ENCODE measurements at places on chromosomes 6 and 20. TPM values are rescaled to one million over a fixed set of nuclear protein-coding genes. Genes with fewer than 3 reads are reported as not detected.

DNA sequence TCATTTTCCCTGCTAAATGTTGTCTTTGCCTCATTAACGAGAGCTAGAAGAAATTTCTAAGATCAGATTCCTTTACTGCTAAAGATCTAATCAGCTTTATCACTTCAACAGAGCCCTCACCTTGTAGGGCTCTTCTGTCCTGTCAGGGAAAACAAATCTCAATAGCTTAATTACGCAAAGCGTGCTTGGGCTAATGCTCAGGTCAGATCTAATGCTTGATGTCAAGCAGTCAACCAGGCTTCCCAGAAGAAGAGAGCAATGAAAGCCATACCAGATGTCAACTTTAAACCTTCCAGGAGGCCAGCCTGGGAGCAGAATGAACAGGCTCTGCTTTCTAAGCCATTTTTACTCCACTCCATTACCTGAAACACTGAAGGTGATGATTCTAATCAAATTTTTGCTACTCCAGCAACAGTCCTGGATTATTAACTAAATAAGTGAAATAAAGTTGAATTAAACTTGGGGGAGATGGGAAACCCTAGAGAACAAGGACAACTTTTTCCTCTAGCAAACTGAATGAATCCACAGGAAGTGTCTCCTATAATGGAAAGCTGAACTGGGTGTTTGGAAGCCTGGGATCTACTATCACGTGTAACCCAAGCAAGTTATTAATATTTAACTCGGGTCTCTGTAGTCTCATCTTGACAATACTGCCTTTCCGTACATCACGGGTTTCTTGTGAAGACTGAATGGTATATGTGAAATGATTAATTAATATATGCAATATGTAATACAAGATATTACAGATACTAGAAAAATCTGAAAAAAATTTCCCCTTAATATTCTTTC lies 273.7 kb downstream of the PTPRK start:
- DNase-seq, result no peak

- DNase-seq, result no peak
Measured at GRCh38 chr6:92715991-92716390, 703.4 kb downstream of the EPHA7 start.

DNA sequence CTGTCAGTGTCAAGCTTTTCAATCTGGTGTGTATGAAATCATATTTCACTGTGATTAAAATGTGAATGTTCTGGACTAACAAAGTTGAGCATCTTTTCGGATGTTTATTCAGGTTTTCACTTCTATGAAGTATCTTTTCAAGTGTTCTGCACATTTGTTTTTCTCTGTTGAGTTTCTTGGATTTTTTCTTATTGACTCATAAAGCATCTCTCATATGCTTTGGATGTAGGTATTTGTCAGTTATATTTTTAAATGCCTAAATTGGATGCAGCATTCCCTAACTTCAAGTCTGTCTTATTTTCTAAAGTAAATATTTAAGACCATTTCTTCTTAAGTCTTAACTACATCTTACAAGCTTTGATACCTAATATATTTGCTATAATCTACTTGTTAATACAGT lies 398.0 kb downstream of the PLCB1 start:
- no peak for DNase-seq

DNA sequence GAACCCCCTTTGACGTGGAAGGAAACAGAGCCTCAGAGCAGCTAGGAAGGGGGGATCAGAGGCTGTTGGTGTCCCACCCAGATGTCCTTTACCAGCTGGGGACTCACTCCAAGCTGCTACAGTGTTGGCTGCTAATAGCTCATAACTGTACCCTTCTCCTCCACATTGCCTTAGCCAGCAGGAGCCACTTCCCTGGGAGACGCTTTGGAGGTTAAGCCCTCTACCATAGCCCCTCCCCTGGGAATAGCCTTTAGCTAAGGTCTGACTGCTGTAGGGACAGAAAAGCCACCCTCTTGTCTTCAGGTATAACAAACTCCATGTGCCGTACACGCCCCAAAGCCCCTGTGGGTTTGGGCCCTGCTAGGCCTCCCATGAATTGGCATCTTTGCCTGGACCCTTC lies 238.6 kb downstream of the LRFN2 start:
- DNase-seq, result peak; percentile 20

DNA sequence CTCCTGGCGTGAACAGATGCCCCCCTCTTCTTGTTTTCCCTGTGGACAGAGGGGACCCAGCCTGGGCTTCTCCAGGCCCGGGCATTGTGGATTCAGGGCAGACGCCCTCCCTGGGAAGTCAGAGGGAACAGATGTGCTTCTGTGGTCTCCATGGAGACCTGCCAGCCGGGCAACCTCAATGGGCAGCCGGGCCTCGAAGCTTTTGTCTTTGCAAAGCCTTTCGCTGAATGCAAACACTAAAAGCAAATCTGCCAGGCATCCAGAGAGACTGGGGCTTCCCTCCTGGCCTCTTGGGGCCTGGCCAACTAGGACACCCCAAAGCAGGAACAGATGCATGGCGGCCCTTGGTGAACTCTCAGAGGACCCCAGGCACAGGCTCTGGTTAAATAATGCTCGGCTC lies 370.0 kb upstream of the SULF2 start:
- DNase-seq, result no peak

DNA sequence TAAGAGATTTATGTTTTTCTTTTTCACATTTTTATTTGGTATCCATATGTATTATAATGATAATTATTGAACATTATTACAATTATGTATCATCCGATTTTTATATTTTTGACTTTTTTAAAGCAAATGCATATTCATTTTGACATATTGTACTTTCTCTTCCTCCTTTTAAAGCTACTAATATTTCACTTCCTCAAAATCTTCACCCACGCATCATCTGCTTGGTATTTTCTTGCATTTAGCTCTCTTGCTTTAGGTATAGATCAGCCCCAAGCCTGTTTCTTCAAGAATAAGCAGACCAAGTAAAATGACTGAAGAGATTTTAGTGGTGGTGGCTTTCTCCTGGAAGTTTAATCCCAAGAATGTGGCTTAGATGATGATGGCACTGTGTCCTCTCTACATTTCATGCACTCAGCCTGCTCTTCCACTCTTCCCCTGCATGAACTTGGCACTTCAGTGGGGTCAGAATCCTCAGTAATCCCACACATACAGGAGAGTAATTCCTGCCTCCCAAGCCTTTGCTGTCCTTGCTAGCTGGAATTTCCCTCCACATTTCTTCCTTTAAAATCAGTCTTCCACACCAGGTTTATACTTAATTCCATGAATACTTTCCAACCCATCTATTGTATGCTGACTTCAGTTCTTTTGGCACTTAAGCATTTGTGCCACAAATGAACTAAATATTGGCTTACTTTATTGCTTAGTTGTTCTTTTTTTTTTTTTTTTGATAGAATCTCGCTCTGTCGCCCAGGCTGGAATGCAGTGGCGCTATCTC lies 8.2 kb downstream of the NCOA7 start:
- no peak for DNase-seq

DNA sequence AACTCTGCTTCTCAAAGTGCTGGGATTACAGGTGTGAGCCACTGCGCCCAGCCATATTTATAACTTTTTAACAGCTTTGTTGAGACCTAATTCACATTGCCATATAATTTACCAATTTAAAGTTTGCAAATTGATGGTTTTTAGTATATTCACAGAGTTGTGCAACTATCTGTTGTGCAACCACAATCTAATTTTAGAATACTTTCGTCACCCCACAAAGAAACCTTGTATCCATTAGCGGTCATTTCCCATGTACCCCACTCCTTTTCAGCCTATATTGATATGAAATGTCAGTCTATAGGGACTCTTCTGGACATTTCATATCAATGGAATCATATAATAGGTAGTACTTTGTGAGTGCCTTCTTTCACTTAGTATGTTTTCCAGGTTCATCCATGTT lies 55.8 kb downstream of the FOXO3 start:
- DNase-seq, result no peak

GRCh38 chr20:20075032-20075431 lies 22.7 kb downstream of the CFAP61 start:
- DNase-seq, result no peak

GRCh38 chr20:32321390-32321789 lies 36.7 kb upstream of the ASXL1 start:
- DNase-seq, result no peak

DNA sequence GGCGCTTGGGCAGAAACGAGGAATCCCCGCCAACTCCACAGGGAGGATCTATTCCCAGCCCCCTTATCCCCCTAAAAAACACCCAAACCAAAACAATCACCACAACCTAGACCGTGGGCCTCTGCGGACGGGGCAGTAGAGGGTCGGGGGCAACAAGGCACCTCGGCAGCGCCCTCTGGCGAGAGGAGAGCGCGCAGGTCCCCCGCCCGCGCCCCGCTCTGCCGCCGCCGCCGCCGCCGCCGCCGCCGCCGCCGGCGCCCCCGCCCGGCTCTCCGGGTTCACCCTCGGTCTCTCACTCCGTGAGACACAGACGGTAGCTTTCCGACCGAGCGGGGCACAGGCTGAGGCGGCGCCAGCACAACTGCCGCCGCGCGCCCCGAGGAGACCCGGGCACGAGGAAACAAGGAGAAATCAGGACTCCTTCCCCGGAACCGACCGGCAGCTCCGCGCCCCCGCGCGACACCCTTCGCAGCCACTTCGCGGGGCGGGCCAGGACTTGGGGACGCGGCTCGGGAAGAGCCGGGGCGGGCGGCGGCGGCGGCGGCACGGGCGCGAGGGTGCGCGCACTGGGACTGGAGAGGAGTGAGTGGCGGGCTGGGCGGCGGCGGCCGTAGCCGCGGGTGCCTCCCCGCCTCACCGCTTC lies at the start of gene SLC35F1:
TSS of gene SLC35F1 (plus strand) at position 307 of the 643 bp plus-strand sequence.
- DNase-seq, result peak; percentile 89

DNA sequence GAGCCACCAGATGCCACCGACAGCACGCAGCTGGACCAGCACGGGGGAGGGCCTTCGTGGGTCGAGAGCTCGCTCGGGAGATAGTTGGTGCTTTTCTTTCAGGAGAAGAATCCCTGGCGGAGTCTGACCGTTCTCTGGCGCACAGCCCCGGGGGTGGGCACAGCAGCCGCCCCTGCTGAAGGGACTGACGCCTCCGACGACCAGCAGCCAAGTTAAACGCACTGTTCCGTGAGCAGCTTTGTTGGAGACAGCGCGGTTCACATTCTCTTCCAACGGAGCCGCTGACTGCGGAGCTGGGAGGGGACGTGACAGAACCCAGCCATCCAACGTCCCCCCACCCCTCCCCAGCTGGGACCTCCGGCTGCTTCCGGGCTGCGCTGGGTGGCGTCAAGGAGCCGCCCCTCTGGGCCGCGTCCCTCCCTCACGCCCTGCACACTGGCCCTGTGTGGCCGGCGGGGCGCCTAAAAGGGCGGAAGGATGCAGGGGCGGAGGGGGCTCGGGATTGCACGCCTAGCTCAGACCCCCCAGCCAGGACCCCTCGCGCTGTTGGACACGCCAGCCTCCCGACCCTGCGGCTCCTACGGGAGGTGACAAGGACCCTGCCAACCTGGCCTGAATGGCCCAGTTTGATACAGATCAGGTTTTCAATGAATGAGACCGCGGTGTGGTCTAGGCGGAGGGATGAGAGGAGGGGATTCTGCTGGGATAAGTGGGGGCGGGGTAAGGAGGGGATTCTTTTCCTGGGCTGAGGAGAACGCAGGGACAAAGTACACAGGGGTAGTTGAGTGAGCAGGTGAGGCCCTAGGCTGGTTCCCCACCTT lies 36.4 kb upstream of the KHDC1 start:
- DNase-seq, result peak; percentile 56

DNA sequence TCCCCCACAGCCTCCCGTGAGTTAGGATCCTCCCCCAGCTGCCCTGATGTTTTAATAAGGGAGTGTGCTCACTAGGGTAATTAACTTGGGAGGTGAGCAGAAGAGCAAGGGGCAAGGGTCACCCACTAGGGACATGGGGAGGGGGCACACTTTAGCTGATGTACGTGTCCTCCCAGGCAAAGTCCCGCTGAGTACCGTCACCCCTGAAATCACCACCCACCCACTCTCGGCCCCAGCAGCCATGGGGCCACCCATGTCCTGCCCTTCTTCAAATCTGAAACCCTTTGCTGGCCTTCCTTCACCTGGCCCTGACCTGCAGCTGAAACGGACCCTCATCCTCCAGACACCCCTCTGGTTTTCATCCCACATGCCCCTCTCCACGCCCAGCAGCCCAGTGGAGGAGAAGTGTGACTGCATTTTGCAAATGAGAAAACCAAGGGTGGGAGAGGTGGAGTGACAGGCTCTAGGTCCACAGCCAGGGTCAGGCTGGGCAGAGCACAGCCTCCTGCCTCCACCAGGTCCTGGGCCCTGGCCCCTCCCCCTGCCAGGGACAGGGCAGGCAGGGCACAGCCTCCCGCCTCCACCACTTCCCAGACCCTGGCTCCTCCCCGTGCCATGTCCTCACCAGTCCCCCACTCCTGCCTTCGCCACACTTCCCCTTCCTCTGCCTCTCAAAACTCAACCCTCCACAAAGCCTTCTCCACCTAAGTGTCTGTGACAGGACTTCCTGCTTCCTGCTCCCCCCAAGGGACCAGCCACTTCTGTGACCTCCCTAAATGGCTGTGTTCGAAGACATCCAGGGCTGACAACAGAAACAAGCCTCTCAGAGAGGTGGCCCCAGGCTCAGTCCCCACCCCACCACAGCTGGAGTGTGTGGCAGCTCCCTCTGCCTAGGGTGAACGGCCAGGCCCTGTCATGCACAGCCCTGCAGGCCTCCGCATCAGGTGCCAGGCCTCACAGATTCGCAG lies 15.1 kb downstream of the ACSS1 start:
- peak; percentile 72 for DNase-seq

DNA sequence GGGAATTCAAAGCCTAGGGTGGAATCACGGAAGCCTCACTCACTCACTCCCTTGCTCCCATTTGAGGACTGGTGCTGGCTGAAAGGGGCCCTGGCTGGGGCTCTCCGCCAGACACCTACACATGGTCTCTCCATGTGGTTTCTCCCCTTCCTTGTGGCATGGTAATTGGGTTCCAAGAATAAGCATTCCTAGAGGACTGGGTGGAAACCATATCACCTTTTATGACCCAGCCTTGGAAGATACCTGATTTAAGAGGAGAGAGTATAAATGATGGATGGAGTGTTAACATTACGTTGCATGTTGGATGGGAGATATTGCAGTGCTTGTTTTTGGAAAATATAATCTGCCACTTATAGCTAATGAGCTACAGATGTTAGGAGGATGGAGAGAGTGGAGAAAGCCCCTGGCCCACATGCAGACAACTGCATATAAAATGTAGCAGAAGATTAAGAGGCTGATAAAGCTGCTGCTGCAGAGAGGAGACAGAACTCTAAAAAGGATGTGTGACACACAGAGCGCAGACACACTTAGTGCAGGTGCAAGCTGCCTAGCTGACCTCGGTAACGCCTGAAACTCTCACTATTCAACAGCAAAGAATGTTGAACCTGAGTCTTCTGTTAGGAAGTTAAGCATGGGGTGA lies 23.3 kb upstream of the CDKN1A start:
- no peak for DNase-seq

DNA sequence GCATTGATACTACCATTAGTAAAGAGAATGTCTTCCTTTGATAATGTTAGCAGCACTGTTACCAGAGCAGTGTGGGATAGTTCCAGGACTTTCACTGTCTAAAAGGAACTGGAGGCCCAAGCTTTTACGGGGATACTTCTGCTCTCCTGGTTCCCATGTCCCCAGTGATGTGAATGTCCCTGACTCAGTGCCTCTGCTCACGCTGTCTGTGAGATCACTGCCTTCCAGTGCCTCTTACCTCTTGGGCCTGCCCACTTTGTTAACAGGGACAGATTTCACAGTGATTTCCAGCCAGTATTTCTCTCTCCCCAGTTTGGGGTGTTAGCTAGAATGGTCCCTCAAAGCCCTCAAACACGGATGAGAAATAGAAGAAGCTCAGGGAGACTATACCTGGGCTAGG lies 14.4 kb downstream of the PTPRA start:
- DNase-seq, result no peak

DDR1 gene
- 127 TPM for total RNA-seq

BMP6 gene
- 0.37 TPM for total RNA-seq

SPO11 gene
- not detected for total RNA-seq

GPLD1 gene
- 2.5 TPM for total RNA-seq

DACT2 gene
- 5.5 TPM for total RNA-seq

SAMD3 gene
- total RNA-seq, result 11.5 TPM

CCDC170 gene
- 0.11 TPM for total RNA-seq

NOTCH4 gene
- 0.96 TPM for total RNA-seq

All from H7 (cell line).